AG08395 (cell line): ENCODE measurements at places on chromosomes 4 and X.

DNA sequence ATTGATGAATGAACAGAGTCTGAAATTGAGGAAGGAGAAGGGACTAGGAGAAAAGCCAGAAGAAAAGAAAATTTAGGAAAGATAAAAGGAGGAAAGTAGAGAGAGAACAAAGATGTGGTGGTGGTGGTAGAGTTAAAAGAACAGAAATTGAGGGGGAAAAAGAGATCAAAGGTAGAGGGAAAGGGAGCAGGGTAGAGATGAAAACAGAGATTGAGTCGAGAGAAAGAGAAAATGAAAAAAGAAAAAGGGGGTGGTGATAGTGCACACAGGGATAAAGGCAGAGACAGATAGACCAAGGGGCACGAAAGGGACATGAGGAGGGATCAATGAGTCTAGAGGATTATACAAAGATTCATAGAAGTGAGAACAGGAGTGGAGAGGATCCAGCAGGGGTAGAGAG, 3.9 kb downstream of the ALAS2 start:
- no peak for DNase-seq

DNA sequence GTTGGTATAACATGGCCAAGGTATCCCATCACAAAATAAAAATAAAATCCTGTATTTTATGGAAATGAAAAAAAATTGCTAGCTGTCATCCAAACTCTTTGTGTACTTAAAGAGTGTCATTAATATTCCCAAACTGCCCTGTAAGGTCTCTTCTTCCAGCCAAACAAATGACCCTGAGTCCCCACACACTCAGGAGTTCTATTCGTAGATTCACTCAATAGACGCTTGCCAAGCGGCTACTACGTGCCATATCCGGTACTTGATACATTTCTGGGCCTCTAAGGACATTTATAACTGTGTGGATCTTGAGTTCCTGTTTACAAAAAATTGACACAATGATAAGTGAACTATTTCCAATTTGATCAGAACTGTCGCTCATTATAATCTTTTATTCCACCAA, 245.1 kb downstream of the SCFD2 start:
- DNase-seq, result no peak

GRCh38 chr4:42265782-42266602, 113.5 kb upstream of the BEND4 start:
- no peak for DNase-seq

DNA sequence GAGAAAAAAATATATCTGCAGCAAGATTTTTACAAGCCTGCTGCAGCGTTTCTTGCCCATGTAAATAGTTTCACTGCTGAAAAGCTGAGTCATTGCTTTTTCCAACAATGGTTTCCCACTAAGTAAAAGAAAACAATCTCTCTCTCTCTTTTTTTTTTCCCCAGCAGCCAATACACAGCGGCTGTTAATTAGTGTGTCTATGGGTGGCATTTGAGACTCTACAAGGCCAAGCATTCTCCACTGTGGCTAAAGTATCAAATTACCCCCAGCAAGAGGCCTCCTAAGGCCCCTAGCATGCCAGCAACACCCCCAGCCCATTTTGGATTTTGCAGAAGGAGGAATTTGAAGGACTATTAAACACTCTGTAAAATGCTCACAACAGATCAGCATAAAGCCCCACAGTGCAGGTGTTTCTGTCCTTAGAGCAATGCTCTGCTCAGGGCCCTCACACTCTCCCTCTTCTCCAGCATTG, 837.4 kb downstream of the TRIML1 start:
- DNase-seq, result peak; percentile 33

DNA sequence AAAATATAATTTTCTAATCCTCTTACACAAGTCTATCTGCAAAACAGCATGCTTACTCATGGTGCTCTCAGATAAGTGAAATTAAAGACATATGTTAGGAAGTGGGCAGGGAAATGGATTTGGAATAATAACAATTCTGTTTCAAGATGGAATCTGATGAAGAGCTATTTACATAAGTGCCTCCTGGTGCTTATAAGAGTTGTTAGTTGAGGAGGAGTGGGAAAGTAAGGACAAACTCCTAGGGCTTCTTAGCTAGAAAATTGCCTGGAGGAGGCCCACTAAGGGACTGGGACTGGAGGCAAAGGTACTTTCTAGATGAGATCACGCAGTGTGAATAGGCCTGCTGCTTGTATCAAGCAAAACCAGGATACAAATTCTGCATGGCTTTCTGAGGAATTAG, 939.8 kb downstream of the GLUD2 start:
- peak; percentile 35 for DNase-seq

- peak; percentile 15 for DNase-seq
Observed at GRCh38 chrX:129318375-129318774, 204.9 kb downstream of the SMARCA1 start.

- DNase-seq, result no peak
Observed at GRCh38 chr4:167114416-167114971, 119.8 kb downstream of the SPOCK3 start.

- DNase-seq, result no peak
Observed at GRCh38 chr4:40648131-40648530, 18.5 kb upstream of the RBM47 start.

DNA sequence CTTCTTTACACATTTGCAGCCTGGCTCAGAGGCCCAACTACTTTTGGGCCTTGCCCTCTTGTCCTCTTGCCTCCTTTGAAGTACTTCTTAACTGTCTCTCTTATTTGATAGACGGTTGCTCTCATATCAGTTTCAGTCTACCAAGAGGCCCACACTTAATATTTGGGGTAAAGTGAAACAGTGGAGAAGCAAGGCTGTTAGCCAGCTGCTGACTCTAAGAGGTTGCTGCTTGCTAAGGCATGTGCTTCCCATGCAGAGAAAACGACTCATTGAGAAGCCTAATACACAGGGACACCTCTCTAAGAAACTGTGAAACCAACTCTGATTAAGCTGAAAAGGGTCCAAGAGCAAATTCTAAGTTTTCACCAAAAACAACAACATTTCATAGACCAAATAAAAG, 94.6 kb downstream of the PPP3CA start:
- DNase-seq, result peak; percentile 17

GRCh38 chr4:152992027-152992426, 55.9 kb downstream of the FHDC1 start:
- no peak for DNase-seq

DNA sequence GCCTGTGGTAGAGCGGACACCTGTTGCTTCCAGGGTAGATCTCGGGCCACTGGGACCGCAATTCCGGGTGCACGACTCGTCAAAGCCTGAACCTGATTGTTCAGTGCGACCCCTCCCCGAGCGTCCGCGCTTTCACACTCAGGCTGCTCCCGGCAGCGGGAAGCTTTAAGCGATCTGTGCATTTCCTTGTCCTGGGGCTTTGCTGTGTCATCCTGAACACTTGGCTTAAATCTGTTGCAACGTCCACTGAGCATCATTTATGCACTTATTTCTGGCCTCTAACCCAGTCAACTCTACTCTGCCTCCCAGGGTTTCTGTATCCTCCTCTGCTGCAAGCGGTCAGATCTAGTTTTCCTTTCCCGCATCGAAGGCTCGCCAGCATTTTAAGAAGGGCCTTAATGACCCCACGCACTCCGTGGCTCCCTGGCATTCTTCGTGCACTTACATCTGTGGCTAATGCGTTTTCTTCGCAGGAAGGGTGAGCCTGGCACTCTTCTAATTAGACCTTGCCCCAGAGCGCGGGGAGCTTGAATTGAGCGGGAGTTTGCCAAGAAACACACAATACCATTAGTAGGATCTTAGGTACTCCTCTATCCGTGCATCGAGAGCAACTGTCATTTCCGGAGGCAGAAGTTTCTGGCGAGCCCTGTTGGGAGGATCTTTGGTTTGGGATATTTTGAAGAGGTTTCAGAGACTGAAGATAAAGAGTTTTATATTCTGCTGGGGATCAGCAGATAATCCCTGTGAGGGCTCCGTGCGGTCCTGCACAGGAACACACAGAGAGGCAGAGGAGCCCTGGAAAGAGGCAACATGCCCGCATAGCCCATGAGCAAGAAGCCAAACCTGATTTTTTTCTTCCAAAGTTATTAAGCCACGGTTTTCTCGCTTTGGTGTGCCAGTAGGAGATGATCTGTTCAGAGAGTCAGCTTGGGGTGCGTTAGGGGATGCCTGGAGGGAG, 654 bp upstream of the DDIT4L start:
- DNase-seq, result peak; percentile 17

- DNase-seq, result no peak
Observed at GRCh38 chr4:145839151-145839550, 99.5 kb downstream of the ZNF827 start.

- DNase-seq, result no peak
Observed at GRCh38 chr4:105208561-105208960, 61.9 kb downstream of the TET2 start.

- peak; percentile 10 for DNase-seq
Observed at GRCh38 chrX:12956704-12957534, 18.0 kb upstream of the TMSB4X start.

- DNase-seq, result peak; percentile 58
Observed at GRCh38 chrX:136754651-136755050, 26.1 kb downstream of the ARHGEF6 start.

DNA sequence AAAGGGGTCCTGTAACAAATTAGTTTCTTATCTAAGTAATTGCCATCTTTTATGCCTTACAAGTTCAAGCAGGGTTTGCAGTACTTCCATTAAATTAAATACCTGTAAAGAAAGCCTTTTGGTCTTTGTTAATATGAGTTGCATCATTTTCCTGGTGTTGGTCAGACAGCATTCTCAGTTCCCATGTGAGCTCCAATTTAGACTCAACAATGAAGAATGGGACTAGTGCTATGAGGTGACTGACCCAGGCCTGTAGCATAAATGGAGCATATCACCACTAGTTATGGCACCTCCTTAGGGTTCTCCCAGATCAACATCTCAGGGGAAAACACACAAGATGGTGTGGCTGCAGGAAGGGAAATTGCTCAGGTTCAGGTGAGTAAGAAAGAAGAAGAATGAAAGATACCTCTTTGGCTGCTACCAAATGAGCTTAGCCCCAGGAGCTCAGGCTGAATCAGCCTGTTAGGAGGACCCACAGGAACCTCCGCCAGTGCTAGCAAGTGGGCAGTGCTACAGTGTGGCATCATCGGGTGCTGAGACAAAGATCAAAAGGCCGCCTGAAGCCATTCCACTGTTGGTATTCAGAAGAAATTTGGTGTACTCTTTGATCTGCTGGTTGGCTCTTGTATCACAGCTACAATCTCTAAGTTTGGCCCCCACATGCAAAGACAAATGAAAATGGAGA, 1.8 kb downstream of the TTC29 start:
- DNase-seq, result peak; percentile 14

- DNase-seq, result peak; percentile 1
Observed at GRCh38 chr4:43456383-43456782, 563.9 kb downstream of the GRXCR1 start.

DNA sequence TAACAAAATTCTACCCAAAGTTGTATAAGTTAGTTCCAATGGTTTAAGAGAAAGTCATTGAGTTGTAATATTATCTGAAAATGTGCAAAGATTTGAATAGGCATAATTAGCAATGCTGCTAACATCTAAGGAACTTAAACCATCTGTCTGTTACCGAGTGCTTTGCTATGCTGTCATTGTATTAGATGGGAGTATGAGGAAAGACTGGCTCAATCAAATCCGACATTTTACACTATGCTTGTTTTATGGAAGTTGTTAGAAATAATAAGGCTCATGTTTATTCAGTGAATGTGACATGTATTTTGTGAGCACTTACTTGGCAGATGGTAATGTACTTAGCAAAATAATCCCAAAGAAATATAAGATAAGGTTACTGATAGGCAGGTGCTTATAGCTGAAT, 1715.1 kb downstream of the PCDH7 start:
- no peak for DNase-seq

DNA sequence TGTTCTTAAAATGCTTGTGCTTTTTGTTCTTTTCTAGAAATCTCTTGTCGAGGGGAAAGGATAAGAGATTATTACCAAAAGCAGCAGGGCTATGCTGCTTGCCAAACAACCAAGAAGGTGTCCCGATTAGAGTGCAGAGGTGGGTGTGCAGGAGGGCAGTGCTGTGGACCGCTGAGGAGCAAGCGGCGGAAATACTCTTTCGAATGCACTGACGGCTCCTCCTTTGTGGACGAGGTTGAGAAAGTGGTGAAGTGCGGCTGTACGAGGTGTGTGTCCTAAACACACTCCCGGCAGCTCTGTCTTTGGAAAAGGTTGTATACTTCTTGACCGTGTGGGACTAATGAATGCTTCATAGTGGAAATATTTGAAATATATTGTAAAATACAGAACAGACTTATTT, 81.5 kb upstream of the PACRGL start:
- DNase-seq, result no peak
